CD4-positive, alpha-beta T cell treated with Interleukin-17A for 1 hour (primary cell): ENCODE measurements at places on chromosomes 3 and 15.
A peak's percentile ranks its signal among the peaks of the same experiment; 100 is the strongest.

GRCh38 chr3:194893121-194893987 lies 207.7 kb downstream of the FAM43A start:
- no peak for DNase-seq

- no peak for DNase-seq
Measured at GRCh38 chr15:71761649-71762048, 48.7 kb upstream of the NR2E3 start.

DNA sequence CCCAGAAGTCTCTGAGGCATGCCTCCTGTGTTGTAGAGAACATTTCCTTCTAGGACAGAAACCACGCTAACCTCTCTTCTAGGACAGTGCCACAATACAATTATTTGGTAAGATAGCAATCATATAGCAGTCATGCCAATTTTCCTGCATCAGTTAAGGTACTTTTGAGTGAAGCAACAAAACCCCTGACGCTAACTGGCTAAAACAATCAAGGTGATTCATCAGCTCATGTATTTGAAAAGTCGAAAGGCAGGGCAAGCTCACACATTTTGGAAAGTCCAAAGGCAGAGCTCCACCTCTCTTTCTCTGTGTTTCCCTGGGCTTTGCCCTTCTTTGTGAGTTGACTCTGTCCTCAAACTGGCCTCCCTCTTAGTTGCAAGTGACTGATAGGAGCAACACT lies 10.1 kb downstream of the TERC start:
- no peak for DNase-seq

DNA sequence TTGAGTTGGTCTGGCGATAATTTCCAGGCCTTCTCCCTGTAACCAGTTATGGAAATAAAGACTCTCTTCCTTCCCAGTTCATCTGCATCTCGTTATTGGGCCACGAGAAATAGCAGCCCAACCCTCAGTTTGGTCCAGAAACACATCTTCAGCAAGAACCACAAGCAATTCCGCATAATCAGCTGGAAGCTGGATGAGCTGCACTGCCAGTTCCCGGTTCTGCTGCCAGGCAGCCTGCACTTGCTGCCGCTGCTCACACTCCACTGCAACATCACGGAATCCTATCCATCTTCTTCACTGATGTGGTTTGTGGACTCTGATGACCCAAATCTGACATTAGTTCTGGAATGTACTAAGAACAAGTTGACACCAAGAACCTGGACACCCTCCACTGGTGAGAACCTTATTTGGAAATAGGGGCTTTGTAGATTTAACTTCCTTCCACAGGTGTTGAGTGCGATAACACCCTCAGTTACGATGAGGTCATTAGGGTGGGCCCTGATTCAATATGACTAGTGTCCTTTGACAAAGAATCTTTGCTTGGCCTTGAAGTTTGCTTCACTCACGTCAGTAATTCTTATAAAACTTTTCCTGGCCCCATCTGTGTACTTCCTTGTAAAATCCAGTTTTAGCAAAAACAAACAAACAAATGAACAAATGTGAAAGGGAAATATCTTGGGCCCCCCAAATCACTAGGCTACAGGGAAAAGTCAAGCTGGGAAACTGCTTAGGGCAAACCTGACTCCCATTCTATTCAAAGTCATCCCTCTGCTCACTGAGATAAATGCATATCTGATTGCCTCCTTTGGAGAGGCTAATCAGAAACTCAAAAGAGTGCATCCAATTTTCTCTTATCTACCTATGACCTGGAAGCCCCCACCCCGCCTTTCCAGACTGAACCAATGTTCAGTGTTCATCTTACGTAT lies 221.9 kb upstream of the PROK2 start:
- DNase-seq, result no peak

DNA sequence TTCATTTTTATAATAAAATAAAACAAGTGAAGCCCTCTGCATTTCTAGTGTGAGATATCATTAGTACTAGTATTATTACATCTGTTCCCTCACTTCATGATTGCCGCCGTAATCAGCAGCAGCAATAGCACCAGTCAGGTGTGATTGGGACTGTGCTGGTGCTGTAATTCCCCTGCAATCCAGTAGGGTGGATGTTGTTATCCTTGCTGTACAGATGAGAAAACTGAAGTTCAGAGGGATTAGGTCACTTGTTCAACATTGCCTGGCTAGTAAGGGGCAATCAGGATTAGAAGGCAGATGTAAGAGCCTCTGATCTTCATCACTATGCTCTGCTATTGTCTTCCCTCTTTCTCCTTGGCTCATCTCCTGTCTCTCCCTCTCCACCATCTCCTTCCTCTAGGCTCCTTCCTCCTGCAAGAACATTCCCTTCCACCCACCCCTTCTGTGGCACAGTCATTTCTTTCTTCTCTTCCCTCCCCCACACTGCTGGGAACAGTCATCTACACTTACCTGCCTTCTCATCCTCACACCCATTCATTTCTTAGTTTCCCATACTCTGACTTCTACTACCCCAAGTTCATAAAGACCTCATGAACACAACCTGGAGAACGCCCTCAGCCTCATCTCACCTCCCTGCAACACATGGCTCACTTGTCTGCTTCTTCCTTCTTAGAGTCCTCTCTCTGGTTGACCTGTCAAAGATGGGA lies 29.7 kb downstream of the CRYGS start:
- no peak for DNase-seq

- no peak for DNase-seq
Measured at GRCh38 chr15:101781928-101782327, 21.4 kb upstream of the OR4F6 start.

- no peak for DNase-seq
Measured at GRCh38 chr3:105615814-105616213, 249.1 kb downstream of the ALCAM start.

DNA sequence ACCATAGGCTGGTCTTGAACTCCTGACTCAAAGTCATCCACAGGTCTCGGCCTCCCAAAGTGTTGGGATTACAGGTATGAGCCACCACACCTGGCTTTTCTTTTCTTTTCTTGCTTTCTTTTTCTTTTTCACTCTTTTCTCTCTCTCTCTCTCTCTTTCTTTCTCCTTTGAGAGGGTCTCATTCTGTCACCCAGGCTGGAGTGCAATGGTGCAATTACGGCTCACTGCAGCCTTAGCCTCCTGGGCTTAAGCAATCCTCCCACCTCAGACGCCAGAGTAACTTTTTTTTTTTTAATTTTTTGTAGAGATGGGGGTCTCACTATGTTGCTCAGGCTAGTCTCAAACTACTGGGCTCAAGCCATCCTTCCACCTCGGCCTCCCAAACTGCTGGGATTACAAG lies 133.1 kb upstream of the UBE2E1 start:
- DNase-seq, result no peak

GRCh38 chr3:51716805-51717204 lies 9.9 kb downstream of the GRM2 start:
- DNase-seq, result no peak

DNA sequence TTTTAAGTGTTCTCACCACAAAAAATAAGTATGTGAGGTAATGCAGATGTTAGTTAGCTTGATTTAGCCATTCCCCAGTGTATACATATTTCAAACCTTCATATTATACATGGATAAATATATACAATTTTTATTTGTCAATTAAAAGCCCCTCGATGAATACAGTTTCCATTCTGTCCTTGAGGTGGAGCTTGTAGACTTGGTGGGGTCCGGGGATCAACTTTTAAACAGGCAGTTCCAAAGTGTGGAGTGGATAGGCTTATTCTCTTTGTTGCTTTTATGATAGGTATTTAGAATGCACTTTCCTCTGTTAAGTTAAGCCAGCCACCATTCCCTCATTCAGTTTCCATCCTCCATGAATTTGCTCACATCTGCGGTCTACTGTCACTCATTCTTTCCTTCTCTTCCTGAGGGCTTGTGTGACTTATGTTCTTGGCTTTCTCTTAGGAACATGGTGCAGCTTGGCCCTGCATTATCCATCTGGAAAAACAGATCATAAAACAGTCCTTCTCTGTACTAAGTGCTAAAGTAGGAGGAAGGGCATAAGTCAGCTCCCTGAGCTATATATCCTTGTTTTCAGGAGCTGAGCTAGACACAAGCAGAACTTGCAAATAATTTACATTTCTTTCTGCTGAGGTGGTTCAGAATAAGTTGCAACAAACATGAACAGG lies 149.1 kb downstream of the NFKBIZ start:
- no peak for DNase-seq

DNA sequence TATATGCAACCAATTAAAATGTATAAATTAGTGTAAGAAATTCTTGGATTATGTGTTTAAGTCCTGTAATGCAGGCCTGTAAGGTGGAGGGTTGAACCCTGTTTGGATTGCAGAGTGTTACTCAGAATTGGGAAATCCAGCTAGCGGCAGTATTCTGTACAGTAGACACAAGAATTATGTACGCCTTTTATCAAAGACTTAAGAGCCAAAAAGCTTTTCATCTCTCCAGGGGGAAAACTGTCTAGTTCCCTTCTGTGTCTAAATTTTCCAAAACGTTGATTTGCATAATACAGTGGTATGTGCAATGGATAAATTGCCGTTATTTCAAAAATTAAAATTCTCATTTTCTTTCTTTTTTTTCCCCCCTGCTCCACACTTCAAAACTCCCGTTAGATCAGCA lies 65.4 kb upstream of the ACAD9 start:
- DNase-seq, result no peak

GRCh38 chr3:123686251-123686650 lies 101.4 kb upstream of the HACD2 start:
- DNase-seq, result no peak

DNA sequence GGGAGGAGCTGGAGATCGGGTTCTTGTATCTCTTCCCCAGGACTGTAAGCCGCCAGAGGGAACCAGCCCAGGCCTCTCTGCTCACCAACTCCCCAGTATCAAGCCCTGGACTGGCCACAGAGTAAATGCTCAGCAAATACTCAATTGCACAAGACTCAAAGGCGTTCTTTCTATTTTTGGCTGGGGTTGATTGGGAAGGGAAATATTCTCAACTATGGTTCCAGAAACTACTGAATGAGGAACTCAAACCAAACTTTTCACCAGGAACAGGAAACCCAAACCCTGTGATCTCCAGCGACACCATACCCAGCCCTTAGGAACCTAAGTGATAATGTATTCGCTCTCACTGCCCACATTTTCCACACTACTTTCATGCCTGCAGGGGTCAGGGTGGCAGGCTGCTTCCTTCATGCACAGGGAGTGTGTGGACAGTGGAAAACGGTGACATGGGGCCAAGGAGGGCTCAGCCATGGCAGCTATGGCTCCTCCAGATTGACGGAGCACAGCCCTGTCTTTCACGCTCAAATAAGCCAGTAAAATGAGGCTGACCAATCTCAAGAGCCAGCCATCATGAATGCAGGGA lies 124.7 kb upstream of the RAD18 start:
- DNase-seq, result peak; percentile 3

- peak; percentile 61 for DNase-seq
Measured at GRCh38 chr3:177538750-177539730, 341.8 kb upstream of the TBL1XR1 start.

DNA sequence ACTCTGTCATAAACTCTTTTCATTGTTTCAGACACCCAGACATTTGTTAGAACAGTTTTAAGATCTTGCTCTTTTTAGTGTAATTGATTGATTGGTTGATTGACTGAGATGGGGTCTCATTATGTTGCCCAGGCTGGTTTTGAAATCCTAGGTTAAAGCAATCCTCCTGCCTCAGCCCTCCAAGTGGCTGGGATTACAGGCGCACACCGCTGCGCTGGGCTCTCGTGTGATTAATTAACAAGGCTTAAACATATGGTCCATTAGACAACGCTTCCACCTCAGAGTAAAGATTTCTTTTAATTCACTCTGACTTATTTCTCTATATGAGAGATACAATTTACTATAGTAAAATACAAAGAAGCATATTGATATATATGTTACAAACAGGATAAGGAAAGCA lies 114.0 kb upstream of the C2CD4B start:
- no peak for DNase-seq

GRCh38 chr15:89328398-89329254 lies 6.0 kb downstream of the POLG start:
- DNase-seq, result no peak

GRCh38 chr15:60620708-60621107 lies 141.8 kb upstream of the ICE2 start:
- no peak for DNase-seq

- DNase-seq, result no peak
Measured at GRCh38 chr3:20146301-20146700, 39.7 kb downstream of the SGO1 start.

GRCh38 chr15:53588773-53589172 lies 170.7 kb downstream of the WDR72 start:
- no peak for DNase-seq

GRCh38 chr3:108450444-108450843 lies 60.0 kb downstream of the MYH15 start:
- no peak for DNase-seq

- peak; percentile 84 for DNase-seq
Measured at GRCh38 chr15:90071220-90071807, 31.0 kb downstream of the IDH2 start.

GRCh38 chr3:18870642-18871041 lies 277.7 kb upstream of the KCNH8 start:
- no peak for DNase-seq

DNA sequence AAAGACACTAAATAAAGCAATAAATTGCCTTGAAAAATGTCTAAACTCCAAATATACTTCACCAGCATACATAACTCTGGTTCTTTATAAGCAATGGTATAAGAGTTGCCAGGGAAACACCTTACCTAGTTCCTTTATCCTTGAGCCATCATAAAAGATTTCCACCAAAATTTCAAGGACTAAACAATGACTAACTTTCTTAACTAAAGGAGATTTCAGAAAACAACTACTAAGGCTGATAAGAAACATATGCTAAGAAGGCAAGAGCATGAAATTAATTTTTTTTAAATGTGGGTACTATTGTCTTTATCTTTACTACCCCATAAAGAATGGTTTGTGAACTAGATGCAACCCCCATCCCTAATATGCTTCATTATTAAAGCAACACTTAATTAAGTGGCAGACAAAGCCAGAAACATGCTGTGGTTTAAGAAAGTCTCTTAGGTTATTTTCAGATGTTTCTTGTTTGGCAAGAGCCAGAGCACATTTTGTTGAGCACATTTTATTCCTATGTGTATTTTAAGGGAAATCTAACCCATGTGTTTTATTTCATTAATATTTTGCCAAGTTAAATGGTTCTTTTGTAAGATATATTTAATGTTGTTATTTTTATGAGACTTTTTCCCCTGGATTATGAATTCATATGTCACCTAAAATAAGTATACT lies 17.4 kb upstream of the VEPH1 start:
- no peak for DNase-seq

DNA sequence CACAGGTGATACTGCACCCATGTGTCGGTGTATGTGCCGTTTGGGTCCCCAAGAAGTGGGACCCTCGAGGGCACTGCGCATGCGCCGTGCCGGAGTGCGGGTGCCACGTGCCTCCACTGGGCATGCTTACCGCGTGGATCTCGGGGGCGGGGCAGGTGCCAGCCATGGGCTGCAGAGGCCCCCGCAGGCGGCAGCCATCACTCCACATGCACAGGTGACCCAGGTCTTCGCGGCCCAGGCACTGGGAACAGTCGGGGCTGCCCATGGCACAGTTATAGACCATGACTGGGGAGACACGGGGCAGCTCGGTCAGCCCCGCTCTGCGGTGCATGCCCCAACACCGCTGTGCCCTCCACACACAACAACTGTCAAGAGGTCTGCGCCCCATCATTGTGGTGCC lies 31.2 kb downstream of the H1-8 start:
- no peak for DNase-seq
